Bone marrow (tissue), 2 donors: ENCODE measurements at places on chromosomes 13 and 19.
A peak's percentile ranks its signal among the peaks of the same experiment; 100 is the strongest.

DNA sequence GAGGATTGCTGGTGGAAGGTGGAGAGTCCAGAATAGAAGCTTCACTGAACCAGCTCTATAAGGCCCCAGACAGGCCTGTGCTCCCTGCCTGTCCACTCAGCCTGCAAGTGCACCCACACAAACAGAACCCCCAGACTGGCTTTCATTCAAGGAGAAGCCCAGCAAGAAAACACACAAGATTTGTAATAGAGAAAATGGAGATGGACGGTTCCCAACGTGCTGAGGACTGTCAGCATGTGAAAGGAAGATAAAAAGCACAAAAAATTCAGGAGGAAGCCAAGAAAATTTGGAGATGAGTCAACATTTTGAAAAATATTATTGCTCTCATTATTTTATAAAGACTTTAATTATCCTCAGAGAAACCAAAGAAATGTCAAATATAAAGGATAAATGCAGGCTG lies 218.2 kb upstream of the SLC10A2 start:
- no peak for DNase-seq

DNA sequence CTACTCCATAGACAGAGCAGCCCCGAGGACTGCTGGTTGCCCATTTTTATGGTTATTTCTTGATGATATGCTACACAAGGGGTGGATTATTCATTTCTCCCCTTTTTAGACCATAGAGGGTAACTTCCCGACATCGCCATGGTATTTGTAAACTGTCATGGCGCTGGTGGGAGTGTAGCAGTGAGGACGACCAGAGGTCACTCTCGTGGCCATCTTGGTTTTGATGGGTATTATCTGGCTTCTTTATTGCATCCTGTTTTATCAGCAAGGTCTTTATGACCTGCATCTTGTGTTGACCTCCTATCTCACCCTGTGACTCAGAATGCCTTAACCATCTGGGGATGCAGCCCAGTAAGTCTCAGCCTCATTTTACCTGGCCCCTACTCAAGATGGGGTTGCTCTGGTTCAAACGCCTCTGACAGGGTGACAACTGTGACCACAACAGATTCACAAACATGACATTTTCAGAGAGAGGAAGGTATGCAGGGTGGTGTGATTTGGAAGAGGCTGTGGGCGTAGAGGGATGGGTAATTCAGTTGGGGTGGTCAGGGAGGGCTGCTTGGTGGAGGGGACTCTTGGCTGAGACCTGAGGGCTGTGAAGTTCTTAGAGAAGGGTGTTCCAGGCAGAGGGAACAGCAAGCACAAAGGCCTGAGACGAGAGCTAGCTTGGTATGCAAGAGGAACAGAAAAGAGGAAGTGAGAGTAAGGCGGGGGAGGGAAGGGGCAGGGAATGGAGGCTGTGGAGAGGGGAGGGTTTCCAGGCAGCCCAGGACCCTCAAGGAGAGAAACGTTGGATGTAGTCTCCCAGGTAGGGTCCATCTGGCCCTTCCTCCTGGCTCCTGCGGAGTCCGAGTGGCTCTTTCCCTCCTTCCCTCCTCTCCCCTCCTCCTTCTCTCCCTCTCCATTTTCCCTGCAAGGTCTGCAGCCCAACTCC lies 23.5 kb downstream of the FAM187B start:
- no peak for DNase-seq

GRCh38 chr19:18450931-18451836 lies 13.3 kb upstream of the ISYNA1 start:
- DNase-seq = peak; percentile 43

DNA sequence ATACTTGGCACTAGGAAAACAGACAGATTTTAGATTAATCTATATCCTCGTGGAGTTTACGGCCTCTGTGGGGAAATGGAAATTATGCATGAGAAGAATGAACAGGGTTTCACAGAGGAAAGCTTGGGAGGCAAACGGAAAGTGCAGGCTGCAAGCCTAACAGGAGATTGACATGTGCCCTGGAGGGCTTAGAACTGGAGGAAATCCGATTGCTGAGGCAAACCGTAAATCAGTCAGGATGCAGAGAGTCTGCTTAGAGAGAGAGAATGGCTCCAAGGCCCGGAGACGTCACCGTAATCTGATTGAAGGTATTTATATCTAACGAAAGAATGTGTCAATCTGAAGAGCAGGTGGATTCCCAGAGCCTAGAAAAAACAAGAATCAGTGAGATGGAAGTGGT lies 143.2 kb downstream of the KATNAL1 start:
- peak; percentile 4 for DNase-seq

DNA sequence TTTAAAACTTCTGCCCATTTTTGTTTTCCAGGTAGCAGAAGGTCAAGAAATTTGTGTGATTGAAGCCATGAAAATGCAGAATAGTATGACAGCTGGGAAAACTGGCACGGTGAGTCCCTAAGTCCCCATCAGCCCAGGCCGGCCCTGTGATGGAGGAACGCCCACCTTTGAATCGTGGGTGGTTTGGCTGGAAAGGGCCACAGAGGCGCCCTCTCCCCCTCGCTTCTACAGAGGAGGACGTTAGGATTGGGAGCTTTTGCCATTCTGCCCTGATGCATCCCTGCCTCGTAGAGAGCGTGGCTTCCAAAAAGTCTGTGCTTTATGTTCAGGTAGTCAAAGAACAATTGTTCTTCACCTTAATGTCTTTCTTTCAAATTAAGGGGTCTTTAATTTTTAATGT lies 60.9 kb downstream of the GGACT start:
- no peak for DNase-seq

DNA sequence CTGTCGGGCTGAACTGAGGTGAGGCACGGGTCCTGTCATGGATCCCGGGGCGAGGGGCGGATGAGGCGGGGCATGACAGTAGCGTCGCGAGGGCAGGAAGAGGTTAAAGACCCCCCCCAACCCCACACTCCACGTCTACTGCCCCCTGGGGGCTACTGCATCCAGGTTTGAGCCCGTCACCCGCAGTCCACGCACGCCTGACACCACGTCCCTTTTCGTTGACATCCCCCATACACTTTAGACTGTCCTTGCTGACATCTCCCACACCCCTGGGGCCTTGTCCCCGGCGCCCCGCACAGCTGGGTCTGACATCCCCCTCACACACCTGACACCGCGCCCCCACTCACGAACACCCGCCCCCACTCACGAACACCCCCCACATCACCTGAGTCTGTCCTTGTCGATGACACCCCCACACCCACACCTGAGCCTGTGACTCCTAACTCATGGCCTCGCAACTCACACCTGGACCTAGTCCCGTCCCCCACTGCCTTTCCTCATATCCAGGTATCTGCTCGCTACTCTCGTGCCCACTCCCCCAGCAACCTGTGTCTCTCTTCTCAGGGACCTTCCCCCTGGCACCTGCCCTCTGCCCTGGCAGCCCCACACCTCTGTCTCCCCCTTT lies 416 bp downstream of the SLC25A42 start:
- peak; percentile 49 for DNase-seq

DNA sequence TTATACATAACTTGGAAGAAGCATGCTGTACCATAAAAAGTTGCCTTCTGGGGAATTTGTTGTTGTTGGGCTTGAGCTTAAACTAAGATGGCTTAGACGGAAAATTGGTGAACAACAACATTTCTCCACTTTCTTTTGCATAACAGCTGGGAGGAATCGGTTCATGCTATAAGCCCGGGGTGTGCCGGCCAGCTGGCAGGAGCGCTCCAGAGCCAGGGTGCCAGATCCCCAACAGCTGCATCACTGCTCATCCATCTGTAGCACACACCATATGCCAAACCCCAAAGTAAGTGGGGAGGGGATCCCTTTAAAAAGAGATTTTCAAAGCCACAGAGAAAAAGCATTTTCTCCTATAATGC lies 419.5 kb upstream of the ARGLU1 start:
- DNase-seq = no peak

GRCh38 chr13:59488436-59488835 lies 675.3 kb downstream of the DIAPH3 start:
- no peak for DNase-seq

GRCh38 chr13:41008349-41008980 lies 10.7 kb downstream of the ELF1 start:
- no peak for DNase-seq

- DNase-seq = no peak
Observed at GRCh38 chr13:48318821-48319511, 15.4 kb downstream of the RB1 start.

GRCh38 chr13:30832845-30833332 lies 73.2 kb upstream of the MEDAG start:
- DNase-seq = no peak

DNA sequence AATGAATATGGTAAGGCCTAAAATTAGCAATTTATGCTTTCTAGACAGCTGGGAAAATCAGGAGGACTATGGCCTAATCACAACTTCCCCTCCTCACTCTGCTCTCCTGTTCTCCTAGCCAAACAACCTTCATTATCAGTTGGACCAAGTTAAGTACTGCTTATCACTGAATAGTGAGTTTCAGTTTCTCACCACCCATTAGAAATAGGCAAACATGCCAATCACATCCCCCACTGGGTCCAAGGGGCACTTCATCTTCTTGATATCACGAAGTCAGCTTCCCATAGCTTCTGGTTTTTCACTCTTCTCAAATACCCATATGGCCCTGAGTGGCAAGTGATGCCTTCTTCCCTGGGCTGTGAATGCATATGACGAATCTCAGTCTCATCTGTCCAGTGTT lies 689.6 kb downstream of the SLITRK5 start:
- DNase-seq = no peak

DNA sequence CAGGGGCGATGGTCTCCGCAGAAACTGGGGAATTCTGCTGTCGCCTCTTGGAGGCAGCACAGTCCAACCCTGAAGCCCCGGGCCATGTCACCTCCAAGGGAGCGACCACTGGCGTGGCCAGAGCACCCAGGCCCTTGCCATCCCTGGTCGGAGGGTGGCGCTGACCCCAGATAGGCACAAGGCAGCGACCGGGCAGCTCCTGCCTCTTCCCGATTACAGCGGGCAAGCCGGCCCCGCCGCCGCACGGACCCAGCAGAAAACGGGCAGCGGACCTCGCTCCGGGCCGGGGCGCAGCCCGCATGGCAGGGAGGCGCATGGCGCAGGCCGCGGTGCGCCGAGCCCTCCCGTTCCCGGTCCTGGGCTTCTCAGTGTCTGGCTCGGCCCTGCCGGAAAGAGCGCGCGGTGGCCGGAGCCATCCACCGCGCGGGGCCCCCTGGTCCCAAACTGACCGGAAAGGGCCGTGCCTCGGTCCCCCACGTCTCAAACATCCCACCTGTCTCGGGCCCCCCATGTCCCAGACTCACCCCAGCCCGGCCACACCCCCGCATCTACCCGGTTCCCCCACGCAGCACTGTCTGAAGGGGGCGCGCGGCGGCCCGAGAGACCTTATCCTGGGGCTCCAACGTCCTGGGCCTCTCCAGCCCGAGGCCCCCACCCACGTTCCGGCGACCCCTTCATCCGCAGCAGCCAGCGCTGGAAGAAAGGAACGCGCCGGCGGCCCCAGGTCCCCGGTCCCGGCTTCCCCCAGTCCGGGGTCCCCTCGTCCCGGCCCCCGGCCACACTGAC lies 727 bp downstream of the CERS1 start:
- DNase-seq = no peak

DNA sequence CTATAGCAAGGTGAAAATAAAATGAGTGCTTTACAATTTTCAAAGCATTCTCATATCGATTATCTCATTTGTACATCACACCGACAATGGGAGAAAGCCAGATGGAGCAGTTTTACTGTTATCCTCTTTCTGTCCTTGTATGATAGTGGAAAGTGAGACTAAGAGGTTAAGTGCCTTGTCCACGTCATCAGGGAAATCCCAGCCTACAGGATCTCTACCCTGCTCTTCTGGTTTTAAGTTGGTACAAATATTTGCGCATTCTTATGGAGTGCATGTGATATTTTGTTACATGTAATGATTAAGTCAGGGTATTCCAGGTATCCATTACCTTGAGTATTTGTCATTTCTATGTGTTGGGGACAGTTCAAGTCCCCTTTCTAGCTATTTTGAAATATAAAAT lies 12.4 kb upstream of the ENOX1 start:
- no peak for DNase-seq

DNA sequence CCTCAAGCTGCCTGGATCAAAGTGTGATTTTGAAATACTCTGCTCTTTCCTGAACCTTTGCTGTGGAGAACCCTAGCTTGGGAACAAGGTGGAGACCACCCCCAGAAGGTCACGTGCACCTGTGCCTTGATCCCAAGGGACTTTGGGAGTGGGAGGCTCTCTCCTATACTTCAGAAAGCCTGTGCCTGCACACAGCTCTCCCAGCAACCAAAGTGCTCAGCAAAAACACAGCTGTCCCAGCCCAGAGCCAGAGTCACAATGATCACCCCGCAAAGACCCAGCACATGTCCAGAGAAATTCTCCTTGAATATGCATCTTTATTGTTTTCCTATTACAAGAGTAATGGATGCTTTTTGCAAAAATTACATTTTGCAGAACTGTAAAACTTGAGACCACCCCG lies 43.4 kb downstream of the TNFRSF19 start:
- DNase-seq = no peak

DNA sequence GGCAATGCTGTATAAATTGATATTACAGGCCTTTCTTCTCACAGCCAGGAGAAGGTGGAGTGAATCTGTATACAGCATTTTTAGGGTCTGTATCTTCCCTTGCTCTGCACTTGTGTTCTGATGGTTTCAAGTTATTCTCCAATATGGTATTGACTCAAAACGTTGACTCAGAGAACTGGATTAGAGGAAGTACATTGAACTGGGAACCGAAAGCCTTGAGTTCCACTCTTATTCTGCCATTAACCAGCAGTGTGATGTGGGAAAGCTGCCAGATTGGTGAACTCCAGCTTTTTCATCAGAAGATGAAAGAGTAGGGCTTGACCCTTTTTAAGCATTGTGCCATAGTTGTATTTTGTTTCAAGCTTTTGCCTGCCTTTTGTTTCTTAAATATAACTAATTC lies 167.7 kb downstream of the SPRY2 start:
- DNase-seq = no peak

DNA sequence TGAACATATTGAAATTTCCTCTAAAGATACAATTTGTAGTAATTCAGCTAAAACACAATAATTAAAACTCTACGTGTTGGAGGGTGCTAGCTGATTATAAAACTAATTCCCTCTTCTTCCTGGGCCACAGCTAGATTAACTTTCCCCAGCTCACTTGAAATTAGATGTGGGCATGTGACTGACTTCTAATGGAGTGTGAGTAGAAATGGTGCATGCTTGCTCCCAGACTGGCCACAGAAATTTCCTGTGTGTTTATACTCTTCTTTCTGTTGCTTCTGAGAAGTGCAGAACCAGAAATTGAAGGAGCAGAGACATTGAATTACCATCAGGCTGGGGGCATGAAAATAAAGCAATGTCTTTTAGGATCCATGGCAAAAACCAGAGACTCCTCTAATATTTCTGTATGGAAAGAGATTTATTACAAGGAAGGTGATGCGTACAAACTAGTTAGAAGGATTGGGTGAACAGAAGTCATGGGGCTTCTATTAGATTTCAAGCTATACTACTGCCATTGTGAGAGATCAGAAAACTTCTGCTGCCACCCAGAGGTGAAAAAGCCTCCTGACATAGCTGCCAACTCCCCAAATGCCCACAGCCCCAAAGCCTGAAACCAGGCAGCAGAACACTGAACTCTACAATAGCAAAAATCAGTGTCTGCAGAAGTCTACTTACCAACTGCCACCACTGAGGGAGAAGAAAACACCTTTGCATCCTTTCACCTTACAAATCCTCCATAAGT lies 379.2 kb upstream of the MIR17HG start:
- no peak for DNase-seq
